Endothelial cell of coronary artery (primary cell): ENCODE measurements at places on chromosomes 16 and 17. TPM values are rescaled to one million over a fixed set of nuclear protein-coding genes. Genes with fewer than 3 reads are reported as not detected.

Gene TUBG1
- 29.6 and 30.2 TPM in 2 replicates for total RNA-seq

Gene STH
- total RNA-seq, result not detected in 2 replicates

Gene CCL5
- total RNA-seq, result 0.09 and 0.18 TPM in 2 replicates

Gene C17orf78
- total RNA-seq, result not detected in 2 replicates

Gene SYCE1L
- 2.7 and 4.1 TPM in 2 replicates for total RNA-seq

Gene SLC2A4
- total RNA-seq, result under 0.01 TPM in 2 replicates

Gene CCDC102A
- 9.9 and 14.5 TPM in 2 replicates for total RNA-seq
